ENCODE measurements at places on chromosomes 4 and X. TPM values are rescaled to one million over a fixed set of nuclear protein-coding genes. Genes with fewer than 3 reads are reported as not detected.
A peak's percentile ranks its signal among the peaks of the same experiment; 100 is the strongest.

Gene SPANXB1
- total RNA-seq: not detected

Gene FAM120C
- 5.9 TPM for total RNA-seq

Gene HTRA3
- total RNA-seq: 0.64 TPM

Gene DIPK2B
- total RNA-seq: not detected

DNA sequence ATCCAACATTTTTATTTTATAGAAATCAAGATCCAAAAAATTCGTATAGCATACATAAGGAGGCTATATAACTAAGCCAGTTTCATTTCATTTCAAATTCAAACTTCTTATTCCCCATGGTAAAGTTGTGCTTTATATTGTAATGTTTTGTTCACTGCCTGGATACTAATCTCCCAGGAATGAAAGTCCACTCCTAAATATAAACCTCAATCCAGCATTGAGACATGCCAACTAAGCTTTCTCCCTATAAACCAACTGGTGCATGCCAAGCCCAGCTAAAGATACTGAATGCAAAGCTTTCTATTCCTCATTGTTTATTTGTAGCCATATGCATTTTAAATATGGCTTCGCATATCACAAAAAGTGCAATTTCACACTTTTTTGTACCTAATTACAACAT lies 63.8 kb upstream of the INPP4B start:
- no peak for DNase-seq

DNA sequence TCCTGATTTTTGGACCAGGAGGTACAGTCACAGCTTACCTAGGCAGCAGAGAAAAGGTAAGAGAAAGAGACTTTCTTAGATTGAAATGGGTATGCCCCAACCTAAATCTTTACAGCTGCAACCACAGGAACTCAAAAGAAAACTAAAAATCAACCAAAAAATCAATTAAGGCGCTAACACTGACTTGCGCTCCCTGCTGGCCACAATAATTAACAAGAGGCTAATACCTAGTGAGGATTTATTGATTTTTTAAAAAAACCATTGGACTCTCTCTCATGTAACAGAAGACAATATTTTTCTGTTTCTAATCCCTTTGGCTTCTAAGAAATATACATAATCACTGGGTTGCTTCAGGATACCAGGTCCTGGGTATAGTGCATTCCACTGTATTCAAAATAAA lies 153.9 kb upstream of the TENM3 start:
- DNase-seq: peak; percentile 52

DNA sequence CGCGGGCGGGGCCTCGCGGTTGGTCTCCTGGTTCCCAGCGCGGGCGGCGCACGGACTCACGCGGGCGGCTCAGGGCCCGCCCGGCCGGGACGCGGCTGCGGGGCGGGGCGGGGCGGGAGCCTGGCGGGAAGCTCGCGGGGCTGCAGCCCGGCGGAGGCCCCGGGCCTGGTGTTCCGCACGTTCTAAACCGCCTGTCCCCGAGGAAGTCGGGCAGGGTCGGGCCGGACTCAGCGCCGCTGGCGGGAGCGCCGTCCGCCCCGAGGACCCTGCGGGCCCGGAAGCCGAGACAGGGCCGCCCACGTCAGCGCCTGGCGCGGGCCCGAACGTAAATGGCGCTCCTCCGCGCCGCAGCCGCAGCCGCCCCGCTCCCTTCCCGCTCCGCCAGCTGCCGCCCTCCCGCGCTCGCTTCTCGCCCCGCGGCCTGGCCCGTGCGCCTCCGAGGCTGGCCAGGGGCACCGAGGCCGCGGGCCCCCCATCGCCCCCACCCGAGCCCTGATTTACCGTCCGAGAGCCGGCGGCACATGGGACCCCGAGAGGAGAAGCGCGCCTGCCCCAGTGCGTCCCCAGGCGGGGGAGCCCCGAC lies 309 bp upstream of the CTBP1 start:
- peak; percentile 87 for DNase-seq

- DNase-seq: no peak
Observed at GRCh38 chrX:29225670-29226069, 638.4 kb downstream of the IL1RAPL1 start.

DNA sequence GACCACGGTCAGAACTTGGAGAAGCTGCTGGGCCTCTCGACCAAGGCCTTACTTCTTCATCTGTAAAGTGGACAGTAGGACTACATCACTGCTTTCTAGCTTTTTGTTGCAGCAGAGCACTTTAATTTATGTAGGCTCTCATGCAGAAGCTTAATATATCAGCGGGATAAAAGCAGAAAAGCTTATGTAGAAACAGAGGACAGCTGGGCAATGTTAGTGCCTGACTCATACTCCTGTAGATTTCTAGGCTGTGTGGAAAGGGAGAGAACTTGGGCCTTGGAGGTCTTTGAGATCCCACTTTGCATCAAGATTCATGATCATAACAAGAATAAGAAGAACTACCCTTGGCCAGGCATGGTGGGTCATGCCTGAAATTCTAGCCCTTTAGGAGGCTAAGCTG lies 91.2 kb downstream of the ARHGAP10 start:
- no peak for DNase-seq

DNA sequence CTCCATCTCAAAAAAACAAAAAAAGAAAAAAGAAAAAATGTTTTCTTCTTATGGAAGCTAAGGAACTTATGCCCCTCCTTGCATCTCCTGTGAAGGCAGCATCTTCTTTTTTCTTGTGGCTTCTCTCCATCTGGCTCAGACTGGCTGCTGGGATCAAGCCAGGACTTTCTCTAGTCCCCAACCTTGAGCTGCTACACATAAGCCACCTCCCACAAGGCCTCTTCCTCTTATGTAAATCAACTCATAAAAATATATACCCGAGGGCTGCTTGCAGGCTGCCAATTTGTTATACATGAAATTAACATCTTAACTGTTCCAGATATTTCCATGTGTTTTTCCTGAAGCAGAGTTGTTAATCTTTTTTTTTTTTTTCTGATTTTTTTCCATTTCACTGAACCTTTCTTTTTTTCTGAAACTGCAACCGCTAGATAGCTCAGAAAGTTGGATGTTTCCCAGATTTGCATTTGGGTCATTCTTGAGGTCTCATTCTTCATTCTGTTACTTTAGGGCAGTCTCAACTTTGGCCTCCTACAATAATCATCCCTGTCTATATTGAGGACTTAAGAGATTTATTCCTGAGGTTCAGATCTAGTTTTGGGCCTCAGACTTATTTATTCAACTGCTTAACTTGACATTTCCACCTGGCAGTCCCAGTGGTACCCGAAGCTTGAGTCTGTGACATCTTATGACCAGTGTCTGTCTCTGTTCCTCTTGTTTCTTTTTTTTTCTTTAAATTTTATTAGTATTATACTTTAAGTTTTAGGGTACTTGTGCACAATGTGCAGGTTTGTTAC lies 10.3 kb downstream of the SNX25 start:
- no peak for DNase-seq

DNA sequence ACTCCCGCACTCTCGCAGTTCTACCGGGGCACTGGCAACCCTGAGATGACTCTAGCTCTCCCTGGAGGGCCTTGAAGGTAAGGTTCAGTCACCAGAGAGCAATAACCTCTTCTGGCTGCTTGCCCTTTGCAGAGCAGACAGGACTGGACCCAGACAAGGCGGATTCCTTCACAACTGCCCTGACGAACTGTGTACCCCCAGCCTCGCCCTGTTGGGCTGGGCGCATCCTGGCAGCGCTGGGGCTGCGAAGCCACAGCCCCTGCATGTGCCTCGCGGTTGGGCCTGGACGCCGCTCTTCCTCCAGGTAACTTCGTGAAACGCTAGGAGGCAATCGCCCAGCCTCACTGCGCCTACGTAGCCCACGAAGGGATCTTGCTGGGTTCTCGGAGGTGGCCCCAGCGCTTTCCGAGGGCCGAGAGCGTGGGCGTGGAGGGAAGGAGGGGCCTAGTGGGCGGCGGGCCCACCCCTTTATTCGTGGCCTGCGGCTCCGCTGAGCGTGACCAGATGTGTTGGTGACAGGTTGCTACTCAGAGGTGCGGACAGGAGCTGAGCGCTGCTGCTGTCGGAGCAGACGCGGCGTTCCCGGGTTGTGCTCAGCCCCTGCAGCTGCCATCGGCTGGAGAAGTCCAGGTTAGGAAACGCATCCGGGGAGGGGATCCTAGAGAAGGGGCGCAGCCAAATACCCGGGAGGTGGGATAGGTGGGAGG lies 1.9 kb upstream of the MAMLD1 start:
- DNase-seq: peak; percentile 27

- no peak for DNase-seq
Observed at GRCh38 chr4:83217721-83218522, 66.7 kb downstream of the COQ2 start.

GRCh38 chr4:70505151-70505748 lies 13.1 kb upstream of the AMTN start:
- DNase-seq: peak; percentile 84

GRCh38 chr4:100799761-100800539 lies 282.1 kb upstream of the EMCN start:
- DNase-seq: no peak

DNA sequence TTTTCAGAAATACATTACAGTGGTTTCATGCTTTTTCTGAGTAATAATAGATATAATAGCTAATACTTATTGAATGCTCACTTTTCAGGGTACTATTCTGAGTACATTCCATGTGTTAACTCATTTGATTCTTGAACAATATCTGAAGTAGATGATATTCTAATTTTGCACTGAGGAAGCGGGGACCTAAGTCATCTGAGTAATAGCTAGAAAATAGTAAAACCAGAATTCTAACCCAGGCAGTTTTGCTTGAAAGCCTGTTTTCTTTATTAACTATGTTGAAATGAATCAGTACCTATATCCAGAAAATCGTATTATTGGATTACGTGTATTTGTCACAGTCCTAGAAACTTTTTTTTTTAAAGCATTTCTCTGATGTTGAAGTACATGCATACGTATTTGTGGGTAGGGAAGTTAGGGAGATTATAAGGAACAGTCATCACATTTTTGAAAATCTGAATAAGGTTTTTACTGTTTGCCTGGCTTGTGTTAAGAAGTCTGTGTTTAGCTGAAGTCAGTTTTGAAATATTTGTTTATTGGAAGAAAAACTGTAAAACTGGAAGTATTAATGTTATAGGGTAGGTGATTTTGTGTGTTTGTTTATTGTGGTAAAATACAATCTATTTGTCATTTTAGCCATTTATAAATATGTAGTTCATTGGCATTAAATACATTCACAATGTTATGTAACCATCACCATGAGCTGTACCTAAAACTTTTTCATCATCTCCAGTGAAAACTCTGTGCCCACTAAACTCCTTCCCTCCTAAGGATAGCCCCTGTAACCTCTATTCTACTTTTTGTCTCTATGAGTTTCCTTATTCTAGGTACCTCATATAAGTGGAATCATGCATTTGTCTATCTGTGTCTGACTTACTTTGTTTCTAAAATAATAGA lies 55.3 kb downstream of the FIP1L1 start:
- DNase-seq: no peak

GRCh38 chr4:141339391-141339790 lies 118.7 kb downstream of the ZNF330 start:
- DNase-seq: no peak

DNA sequence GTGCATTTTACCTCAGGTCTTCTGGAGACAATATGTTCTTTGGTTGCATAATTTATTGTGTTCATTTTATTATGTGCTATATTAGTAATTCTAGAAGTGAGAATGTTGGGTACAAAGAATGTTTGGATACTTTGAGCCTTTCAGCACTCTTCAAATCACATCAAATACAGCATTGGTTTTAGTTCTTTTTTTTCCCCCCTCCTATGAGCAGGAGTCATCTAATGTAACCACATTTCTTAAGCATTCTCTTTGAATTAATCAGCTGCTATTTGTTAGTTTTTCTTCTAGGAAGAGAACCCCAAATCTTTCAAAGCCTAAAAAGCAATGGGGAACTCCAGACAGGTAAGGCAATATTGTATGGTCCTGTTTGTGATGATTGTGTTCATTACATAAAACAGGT lies 46.7 kb downstream of the ARL9 start:
- no peak for DNase-seq
